ENCODE measurements at places on chromosomes 6 and 20. TPM values are rescaled to one million over a fixed set of nuclear protein-coding genes. Genes with fewer than 3 reads are reported as not detected.

MAS1 gene
- not detected for total RNA-seq

ABHD16B gene
- not detected for total RNA-seq

ADGB gene
- not detected for total RNA-seq

EPHA7 gene
- 0.87 TPM for total RNA-seq

NKX2-4 gene
- not detected for total RNA-seq

HINT3 gene
- 25.6 TPM for total RNA-seq

- no peak for DNase-seq
Observed at GRCh38 chr6:53179961-53180651, 31.5 kb upstream of the GCM1 start.

All from renal cortical epithelial cell (primary cell).